Natural killer cell (primary cell): ENCODE measurements at places on chromosomes 3 and 15. TPM values are rescaled to one million over a fixed set of nuclear protein-coding genes. Genes with fewer than 3 reads are reported as not detected.

DNA sequence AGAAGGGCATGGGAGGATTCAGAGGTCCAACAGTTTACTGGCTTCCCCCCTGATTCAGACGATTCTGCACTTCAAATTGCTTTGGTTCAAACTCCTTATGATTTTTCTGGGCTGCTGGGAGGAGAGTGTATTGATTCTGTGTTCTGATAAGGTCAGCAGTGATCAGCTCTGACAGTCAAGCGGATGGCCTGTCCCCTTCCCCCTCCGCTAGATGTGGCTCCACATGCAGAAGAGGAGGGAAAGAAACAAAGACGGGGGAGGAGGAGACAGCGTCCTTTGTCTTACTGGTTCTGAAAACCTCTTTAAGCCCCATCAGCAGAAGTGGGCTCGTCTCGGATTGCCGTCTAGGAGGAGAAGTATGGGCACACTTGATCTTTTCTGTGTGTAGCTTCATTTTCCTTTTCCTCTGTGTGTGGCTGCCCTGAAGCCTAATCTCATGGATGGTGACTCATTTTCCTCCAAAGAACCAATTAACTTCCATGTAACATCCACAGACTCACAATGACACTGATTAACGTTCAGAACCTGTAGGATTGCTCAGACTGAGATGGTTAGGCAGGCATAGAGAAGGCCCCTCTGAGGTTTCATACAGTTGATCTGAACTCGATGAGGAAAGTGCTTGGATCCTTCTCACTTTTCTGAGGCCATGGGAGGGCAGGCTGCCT lies 162.4 kb upstream of the PPP2R3A start:
- no peaks in the 10 kb centered on the region for H3K4me1 ChIP-seq
- H3K27ac ChIP-seq = no peak overlapping the region
- H3K4me3 ChIP-seq = no peak overlapping the region

DNA sequence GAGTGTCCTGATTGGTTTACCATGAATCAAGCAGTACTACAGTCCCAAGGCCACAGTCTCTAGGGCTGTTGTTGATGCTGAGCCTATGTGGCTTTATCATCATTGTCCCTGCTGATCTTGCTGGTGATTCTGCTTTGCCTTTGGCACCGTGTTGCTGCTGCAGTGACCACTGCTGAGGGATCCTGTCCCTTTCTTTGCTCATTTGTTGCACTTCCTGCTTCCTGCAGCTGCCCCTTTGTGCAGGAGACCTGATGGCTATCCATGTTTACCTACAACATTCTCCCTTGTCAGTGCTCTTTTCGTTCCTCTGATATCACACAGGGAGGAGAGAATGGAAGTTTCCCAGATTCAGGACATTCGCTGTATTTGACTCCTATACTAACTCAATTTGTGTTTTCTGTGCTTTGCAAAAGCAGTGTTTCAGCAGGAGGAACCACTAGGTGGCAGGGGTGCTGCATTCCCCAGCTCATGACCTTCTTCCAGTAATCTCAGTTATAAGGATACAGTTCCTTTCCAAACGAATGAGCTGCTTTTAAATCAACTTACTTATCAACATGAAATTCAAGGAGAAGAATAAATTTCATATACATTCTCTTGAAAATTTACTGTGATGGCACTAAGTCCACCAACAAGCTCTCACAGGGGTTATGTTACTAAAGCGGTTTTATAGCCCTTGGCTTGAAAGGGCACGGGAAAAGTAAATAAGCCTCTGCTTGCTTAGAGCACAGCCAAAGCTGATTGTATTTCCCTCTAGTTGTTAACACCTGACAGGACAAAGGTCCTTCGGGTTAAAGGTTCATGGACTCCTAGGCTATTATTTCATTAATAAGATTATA lies 9.7 kb upstream of the THUMPD3 start:
- peak; percentile 80 for DNase-seq
- H3K36me3 ChIP-seq = no peaks in the 10 kb centered on the region
- H3K4me3 ChIP-seq = no peak overlapping the region

DNA sequence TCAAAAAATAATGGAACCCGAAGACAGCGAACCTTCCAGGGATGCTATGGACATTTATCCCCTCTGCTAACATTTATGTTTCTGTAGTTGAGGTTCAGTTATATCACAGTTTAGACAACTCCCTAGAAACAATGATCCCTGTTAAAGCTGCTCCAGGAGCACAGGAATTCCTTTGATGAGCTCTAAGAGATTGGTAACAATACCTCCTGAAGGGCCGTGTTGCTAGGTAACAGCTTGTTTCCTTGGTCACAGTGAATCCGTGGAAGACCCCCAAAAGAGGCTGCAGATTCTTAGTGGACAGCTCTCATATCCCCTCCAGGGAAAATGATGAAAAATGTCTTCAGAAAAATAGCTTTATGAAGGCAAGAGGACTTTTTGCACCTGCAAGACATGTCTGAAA lies 160.2 kb downstream of the SERPINI1 start:
- no peak overlapping the region for H3K4me3 ChIP-seq
- H3K27me3 ChIP-seq = no peaks in the 10 kb centered on the region
- H3K27ac ChIP-seq = no peak overlapping the region

- H3K27me3 ChIP-seq = no peaks in the 10 kb centered on the region
- no peak overlapping the region for H3K4me3 ChIP-seq
- DNase-seq = no peak
- H3K27ac ChIP-seq = no peak overlapping the region
- H3K36me3 ChIP-seq = no peaks in the 10 kb centered on the region
Measured at GRCh38 chr3:140187656-140188221, 252.8 kb downstream of the CLSTN2 start.

DNA sequence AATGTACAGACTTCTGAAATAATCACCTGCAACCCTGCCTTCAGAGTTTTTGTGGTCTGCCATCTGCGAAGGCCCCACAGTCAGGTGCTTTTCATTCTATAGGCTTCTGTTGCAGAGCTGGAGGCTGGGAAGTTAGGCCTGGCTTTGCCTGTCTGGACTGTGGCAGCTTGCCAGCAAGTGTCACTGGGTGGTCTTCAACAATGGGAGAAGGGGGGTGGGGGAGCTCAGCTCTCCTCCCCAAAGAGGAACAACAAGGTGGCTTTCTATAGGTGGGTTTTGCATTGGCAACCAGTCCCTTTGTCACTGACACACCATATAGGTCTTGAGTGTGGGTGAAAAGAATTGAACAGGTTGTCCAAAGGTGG lies 7.3 kb downstream of the BOC start:
- DNase-seq = no peak
- H3K36me3 ChIP-seq = no peaks in the 10 kb centered on the region
- peaks cover 4% of the 10 kb centered on the region for H3K27me3 ChIP-seq
- peaks cover 3% of the 10 kb centered on the region for H3K4me1 ChIP-seq
- H3K4me3 ChIP-seq = no peak overlapping the region

The CYP8B1 gene
- total RNA-seq = not detected

The UPK1B gene
- total RNA-seq = not detected

DNA sequence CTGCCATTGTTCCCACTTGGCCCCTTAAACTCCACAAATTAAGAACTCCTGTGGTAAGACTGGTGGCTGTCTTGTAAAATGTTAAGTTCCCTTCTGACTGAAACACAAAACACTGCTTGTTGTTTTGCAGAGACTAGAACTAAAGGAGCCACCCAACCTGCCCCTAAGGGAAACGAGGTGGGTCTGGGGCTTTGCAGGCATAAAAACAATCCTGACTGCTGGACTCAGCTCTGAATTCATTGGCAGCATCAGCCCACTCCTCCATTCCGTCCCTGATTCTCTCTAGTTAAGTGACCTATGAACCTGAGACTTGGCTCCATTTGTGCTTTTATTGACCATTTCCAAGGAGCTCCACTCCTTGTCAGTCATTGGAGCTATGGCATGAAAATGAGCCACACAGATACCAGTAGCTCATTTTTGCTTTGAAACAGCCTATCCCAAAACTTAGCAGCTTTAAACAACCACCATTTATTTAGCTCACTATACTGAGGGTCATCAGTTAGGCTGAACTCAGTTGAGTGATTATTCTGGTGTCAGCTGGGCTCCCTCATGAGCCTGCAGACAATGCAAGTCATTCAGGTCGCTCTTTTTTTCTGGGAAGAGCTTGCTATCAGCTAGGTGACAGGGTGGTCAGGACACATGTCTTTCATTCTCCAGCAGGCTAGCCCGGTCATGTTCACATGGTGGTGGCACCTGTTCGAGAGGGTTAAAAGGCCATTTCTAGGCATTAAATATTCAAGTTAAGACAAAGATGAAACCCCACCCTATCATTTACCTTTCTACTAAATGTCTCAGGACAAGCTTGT lies 175.1 kb upstream of the CTNNB1 start:
- H3K27me3 ChIP-seq = no peaks in the 10 kb centered on the region
- H3K4me1 ChIP-seq = no peaks in the 10 kb centered on the region
- no peak for DNase-seq
- H3K4me3 ChIP-seq = no peak overlapping the region
- H3K27ac ChIP-seq = no peak overlapping the region

The EPHB3 gene
- not detected for total RNA-seq

GRCh38 chr3:182478369-182478768 lies 314.9 kb upstream of the ATP11B start:
- H3K27ac ChIP-seq = no peak overlapping the region
- H3K27me3 ChIP-seq = no peaks in the 10 kb centered on the region
- no peaks in the 10 kb centered on the region for H3K4me1 ChIP-seq
- DNase-seq = no peak
- no peak overlapping the region for H3K4me3 ChIP-seq
- no peaks in the 10 kb centered on the region for H3K36me3 ChIP-seq
